AG08396 (cell line): ENCODE measurements at places on chromosomes 6 and 20.
A peak's percentile ranks its signal among the peaks of the same experiment; 100 is the strongest.

- no peak for DNase-seq
Measured at GRCh38 chr6:50187351-50187921, 137.7 kb upstream of the DEFB112 start.

GRCh38 chr6:166579237-166579850 is 7.1 kb downstream of the RAMACL start:
- no peak for DNase-seq

- no peak for DNase-seq
Measured at GRCh38 chr6:155452576-155452975, 3.1 kb downstream of the NOX3 start.

GRCh38 chr20:53917145-53918019 is 153.0 kb downstream of the BCAS1 start:
- DNase-seq = no peak

DNA sequence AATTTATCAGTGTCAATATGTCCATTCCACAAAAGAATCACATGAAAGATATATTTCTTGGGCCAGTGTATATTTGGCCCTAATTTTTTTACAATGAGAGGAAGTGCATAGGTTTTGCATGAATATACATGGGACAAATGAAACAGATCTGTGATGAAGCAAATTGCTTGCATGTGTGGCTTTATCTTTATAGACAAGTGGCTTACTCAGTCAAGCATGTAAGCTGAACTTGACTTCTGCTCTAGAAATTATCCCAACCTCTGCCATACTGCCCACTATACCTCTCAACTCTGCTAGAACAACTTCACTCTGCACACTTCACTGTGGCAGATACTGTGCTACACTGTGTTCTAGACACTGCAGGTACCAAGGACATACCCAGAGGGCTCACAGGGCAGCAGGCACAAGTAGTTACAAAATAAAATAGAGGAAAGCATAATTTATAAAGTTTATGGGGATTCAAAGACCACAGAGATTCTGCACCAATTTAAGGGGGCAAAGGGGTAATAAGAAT is 349.2 kb upstream of the HSF2 start:
- DNase-seq = no peak

DNA sequence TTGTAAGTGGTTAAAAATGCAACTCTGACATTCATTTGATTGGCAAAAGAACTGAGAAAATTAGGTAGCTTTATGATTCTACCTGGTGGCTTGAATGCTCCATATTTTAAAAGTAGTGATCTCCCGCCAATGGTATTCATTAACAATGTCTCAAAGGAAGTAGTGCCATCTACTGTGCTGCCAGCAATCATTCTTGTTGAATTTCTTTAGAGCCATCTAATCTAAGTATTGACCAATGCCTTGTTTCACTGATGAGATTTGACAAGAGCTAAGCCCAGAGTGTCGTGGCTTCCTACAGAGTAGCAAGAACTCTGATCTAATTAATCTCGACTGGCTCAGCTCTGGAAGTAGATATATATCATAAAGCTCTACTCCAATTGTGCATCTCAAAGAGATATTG is 696.7 kb downstream of the C6orf118 start:
- no peak for DNase-seq

- DNase-seq = peak; percentile 62
Measured at GRCh38 chr20:41411391-41411847, 44.8 kb upstream of the EMILIN3 start.

DNA sequence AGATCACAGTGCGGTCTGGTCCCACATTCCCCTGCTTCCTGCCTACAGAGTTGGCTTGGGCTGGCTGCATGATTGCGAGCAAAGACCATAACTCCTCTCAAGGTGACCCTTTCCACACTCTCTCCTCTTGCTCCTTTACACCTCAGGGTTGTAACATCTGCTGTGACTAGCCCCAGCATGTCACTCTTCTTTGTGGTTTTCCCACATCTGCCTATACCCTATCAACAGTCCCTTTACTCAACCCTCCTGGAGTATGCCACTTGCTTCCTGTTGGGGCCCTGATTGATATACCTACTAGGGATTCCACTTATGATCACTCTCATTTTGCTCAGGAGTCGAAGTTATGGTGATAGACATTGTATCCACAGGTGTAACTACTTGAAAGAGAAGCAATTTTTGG is 58.9 kb upstream of the SGK1 start:
- no peak for DNase-seq

- no peak for DNase-seq
Measured at GRCh38 chr6:149691201-149691600, 26.7 kb downstream of the LATS1 start.

DNA sequence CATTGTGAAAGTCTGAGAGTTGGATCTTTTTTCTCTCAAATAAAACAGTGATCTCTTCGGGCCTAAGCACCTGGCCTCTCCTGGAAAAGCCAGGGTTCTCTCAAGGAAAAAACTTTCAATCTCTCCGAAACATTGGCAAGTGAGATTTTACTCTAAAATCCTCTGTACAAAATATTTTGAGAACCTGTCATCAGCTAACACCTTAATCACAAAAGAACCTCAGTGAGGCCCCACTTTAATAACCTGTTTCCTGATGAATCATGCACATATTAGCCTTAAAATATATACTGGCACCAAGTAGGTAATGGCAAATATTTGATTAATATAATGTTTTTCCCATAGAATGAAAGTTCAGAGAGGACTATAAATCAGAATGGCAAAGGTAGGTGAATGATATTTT is 177.9 kb downstream of the FRK start:
- DNase-seq = no peak

DNA sequence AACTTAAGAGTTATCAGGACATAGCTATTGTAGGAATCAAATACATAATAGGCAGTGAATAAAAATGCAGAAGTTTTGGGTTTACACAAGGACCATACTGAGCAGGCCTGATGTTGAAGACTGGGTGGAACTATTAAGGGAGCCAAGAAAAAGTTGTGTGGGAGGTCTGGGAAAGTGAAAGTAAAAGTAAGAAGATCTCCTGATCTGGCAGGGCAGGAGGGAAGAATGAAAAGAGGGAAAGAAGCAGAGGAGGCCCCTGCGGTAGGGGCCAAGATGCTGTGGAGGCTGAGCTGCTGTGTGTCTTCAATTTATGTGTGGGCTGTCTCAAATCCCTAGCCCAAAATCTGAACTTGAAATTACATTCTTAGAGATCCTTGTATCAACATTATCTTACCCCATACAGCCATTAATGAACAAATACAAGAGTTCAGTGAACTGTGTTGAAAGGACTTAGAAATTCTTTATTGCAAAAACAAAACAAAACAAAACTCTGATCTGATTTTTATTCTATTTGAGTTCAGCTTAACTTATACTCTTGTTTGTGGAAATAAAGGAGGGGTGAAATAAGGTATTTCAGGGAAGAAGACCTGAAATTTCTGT is 1183.8 kb downstream of the HACE1 start:
- no peak for DNase-seq

- DNase-seq = no peak
Measured at GRCh38 chr6:127051571-127052260, 66.8 kb upstream of the RSPO3 start.

DNA sequence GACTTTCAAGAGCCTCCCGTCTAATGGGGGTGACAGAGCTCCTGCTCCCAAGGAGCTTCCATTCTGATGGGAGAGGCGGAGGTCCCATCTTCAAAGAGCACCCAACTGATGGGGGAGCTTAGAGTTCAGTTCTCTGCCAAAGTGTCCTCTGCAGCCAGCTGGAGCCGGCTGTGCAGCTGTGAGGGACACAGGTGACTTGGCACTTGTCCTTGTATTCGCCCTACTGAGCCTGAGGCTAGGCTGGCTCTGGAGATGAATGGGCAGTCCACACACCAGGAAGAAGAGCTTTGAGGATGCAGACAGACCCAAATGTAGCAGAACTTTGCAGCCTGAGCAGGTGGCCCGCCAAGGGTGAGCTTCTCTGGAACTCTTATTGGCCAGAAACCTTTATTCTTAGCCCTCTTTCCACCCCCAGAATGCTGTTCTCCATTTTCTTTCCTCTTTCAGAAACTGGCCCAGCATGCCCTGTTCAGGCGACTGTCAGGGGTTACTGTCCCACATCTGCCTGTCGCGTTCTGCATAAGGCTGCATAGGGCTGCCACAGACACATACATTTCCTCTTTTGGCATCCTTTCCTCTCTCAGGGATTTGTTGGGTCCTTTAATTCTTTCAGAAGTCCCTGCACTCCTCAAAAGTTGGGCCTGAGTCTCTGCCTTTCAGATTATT is 108.7 kb upstream of the LRFN2 start:
- no peak for DNase-seq

DNA sequence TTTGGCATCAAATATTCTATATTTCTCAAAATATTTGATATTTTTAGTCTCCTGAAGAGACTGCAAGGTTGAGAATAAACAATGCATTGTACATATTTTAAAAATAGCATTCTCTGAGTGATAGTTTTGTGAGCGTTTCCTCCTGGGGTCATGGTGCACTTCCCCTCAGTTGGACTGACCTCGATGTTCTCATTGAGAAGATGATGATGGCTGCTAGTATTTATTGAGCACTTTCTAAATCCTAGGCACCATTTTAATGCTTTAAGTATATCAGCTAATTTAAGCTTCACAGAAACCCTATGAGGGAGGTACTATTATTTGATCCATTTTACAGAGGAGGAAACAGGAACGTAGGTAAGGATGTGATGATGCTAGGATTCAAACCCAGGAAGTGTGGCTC is 18.2 kb downstream of the DSE start:
- DNase-seq = no peak

DNA sequence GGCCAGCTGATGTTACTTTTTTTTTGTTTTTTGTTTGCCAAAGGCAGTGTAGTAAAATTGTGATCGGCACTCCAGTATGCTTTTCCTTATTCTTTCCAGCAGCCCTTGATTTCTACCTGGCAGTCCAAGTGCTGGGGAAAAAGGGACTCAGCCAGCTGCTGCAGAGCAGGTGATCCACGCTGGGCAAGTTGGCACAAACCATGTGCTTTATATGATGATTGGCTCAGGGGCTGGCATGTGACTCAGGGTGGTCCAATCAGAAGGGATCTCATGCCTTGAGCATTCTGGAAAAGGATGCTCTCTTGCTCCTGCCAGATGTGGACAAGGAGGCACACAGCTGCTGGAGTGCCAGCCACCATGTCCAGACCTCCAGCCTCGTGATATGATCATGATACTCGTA is 54.5 kb downstream of the SULF2 start:
- DNase-seq = no peak

DNA sequence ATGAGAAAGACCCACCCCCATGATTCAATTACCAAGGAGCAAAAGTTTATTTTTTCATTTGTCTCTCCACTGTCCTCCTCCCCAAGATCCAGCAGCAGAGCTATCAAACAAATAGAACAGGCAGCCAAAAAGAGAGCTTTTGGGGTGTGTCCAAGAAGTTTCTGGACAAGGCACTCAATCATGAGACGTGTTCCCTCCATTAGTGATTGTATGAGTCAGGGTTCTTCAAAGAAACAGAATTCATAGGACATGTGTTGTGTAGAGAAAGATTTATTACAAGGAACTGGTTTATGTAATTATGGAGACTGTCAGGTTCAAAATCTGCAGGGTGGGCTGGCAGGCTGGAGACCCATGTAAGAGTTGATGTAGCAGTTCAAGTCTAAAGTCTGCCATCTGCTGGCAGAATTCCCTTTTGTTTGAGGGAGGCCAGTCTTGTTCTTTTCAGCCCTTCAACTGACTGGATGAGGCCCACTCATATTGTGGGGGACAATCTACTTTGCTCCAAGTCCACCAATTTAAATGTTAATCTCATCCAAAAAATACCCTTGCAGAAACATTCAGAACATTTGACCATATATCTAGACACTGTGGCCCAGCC is 248.1 kb upstream of the OPRM1 start:
- no peak for DNase-seq

DNA sequence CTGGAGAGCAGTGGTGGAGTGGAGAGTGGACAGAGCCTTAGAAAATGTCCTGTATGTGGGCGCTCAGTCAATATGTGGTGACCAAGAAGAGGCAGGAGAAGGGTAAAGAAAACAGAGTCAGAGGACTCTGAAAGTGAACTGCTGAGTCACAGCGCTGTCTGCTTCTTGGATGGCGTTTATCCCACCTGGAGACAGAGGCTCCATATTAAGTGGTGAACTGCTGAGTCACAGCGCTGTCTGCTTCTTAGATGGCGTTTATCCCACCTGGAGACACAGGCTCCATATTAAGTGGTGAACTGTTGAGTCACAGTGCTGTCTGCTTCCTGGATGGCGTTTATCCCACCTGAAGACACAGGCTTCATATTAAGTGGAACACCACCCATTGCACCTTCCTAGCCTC is 119.3 kb upstream of the RALGAPA2 start:
- DNase-seq = no peak

- no peak for DNase-seq
Measured at GRCh38 chr6:53244958-53245357, 96.3 kb upstream of the GCM1 start.
